ENCODE measurements at places on chromosomes 3 and 15. TPM values are rescaled to one million over a fixed set of nuclear protein-coding genes. Genes with fewer than 3 reads are reported as not detected.
A peak's percentile ranks its signal among the peaks of the same experiment; 100 is the strongest.

MINAR1 gene
- 0.80 TPM for total RNA-seq

DNA sequence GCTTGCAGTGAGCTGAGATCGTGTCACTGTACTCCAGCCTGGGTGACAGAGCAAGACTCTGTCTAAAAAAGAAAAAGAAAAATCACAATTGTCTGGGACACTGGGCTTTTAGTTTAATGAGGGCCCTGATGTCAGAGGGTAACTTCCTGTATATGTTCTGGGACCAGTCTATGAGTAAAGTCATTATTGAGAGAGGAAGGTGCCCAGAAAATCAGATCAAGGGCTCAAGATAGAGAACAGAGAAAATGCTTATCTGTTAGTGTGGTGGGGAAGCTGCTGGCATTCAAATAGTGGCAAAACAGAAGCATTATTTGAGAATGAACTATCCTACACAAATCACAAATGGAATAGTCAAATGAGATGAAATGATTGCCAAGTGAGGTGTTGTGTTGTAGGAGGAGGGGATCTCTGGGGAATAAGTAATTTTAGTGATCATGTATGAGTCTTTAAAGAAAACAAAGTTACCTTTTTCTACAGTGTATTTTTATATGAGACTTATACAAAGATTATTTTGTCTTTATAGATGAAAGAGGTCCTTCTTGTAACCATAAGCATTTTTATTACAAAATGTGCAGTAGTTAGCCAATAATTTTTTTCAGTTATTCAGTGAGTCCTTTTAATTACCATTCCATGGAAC is 13.4 kb downstream of the ARIH2 start:
- H3K27me3 ChIP-seq, result no peaks in the 10 kb centered on the region
- H3K4me1 ChIP-seq, result no peaks in the 10 kb centered on the region
- H3K36me3 ChIP-seq, result peaks cover 68% of the 10 kb centered on the region
- peak overlapping the region; percentile 67 for H3K27ac ChIP-seq
- H3K4me3 ChIP-seq, result no peak overlapping the region

DNA sequence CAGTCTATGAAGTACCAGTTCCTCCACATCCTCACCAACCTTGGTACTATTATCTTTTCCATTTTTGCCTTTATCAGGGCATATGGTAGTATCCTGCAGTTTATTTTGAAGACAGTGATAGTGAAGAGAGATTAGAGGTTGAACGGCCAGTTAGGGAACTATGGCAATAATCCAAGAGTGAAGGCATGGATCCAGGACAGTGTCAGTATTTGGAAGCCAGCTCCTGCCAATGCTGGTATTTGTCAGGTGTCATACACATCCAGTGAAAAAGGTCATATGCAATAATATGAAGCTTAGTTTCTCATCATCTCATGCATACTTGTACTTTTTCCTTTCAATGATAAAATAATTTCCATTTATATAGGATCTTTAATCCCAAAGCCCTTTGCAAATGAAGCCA is 56.8 kb upstream of the KCNMB2 start:
- no peaks in the 10 kb centered on the region for H3K27me3 ChIP-seq
- H3K36me3 ChIP-seq, result no peaks in the 10 kb centered on the region
- DNase-seq, result no peak
- H3K27ac ChIP-seq, result no peak overlapping the region
- H3K4me1 ChIP-seq, result peaks cover 10% of the 10 kb centered on the region

IL17RB gene
- 5.6 TPM for total RNA-seq

- H3K27me3 ChIP-seq, result no peaks in the 10 kb centered on the region
- H3K27ac ChIP-seq, result no peak overlapping the region
- H3K4me1 ChIP-seq, result peaks cover 9% of the 10 kb centered on the region
- DNase-seq, result no peak
- no peak overlapping the region for H3K4me3 ChIP-seq
These were observed 461.4 kb downstream of the DIPK2A start for GRCh38 chr3:144433006-144433405.

All from WTC11 (cell line).